ENCODE measurements at places on chromosomes 12 and 14.

DNA sequence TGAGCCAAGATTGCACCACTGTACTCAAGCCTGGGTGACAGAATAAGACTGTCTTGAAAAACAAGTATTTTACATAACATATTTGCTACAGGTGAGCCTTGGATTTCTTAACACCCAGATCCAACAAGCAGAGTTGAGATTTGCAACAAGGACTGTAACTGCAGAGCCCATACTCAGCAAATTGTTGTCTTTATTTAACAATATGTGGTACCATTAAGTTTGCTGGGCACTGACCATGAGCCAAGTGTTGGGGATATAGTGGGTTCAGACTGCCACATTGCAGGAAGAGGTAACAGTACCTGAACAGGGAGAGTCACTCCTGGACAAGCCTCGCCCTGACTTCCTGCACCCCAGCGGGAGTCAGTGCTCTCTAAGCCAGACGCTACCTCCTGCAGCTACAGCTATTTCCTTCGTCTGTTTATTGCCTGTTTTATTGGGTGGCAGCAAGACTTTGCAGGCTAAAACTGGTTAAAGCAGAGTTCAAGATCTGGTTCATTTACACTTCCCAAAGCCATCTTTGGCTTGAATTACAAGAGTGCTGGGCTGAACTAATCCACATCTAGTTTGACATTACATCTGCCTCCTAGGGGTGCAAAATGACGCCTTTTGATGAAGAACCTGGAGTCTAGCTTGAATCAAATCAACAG lies 12.5 kb downstream of the AHSA1 start:
- DNase-seq = peak; percentile 31

DNA sequence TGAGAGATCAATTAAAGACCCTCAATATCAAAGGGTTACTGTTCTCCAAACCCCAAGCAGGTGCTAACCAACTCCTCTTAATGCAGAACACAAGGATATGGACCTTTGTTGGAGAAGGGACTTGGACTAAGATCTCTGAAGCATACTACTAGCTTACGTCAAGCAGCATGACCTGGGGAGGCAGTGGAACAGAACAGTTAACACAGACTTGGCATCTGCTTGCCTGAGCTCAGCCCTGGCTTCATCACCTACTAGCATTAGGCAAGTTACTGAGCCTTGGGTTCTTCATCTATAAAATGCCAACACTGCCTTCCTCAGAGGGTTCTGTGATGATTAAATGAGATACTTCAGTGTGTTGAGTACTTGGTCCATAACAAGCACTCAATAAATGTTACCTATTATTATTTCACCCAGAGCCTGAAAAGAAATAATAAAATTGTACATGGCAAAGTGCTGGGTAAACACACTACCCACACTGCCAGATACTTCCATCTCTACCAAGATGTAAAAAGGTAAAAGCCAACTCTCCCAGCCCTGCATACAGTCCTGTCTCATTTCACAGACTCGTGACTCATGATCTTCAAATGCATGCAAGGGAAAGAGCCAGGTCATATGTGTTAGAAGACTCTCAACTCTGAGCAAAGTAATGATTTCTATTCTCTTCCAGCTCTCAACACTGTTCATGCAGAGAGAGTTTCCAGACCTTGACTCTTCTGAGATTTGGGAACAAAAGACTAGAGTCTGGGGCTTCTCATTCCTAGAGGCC lies 39.7 kb downstream of the FMNL3 start:
- no peak for DNase-seq

DNA sequence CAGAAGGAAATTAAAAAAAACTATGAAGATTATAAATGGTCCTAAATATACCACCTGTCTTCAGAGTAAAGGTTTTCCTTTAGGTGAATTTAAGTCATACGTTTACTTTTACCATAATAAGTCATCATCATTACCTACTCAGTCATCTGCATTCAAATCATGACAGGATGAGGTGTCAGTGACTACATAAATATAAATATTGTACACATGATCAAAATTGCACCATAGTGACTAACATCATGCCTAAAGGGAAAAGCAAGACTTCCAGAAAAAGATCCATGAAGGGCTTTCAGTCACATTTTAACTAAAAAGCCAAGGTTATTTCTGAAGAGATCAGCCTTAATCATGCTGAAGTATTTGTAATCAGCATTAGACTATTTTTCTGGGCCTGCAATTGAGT lies 759.9 kb upstream of the FLRT2 start:
- no peak for DNase-seq

GRCh38 chr12:28108599-28108998 lies 81.7 kb upstream of the CCDC91 start:
- DNase-seq = no peak

GRCh38 chr12:62522984-62523383 lies 56.4 kb downstream of the MON2 start:
- no peak for DNase-seq

- DNase-seq = no peak
Measured at GRCh38 chr14:93548102-93548843, 117.5 kb downstream of the UNC79 start.
